ENCODE measurements at places on chromosomes 1 and 21.

DNA sequence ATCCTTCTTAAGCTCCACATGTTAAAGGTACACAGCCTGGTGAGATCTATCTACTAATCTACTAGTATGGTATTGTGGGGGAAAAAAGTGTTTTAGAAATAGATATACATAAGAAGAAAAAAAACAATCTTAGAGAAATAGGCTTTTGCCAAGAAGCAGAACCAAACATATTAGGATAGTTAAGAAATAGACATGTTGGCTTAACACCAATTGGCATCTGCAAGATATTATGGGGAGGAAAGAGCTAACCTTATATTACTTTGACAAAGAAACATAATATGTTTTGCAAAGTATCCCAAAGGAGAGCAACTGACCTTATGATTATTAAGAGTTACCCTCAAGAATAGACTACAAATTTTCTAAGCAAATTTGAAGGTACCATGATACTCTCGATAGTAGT is 202.9 kb downstream of the BRINP3 start:
- DNase-seq, result no peak

DNA sequence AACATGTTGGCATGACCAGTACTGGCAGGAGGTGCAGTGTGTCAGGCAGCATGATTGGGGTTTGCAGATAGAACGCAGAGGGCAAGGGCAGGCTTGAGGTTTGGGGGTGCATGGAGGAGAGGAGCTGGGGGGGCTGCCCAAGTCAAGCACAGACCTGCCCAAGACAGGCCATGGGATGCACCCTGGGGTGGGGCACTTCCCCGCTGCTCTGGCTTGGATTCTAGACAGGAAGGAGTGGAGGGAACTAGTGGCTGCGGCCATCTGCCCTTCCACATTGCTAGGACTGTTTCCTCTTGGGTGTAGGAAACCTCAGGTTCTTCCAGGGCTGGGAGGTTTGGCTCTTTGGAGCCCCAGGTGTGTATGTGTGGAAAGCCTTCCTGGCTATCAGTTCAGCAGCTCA is 3.0 kb downstream of the PDXK start:
- DNase-seq, result no peak

- peak; percentile 46 for DNase-seq
These were observed 262.6 kb upstream of the SGIP1 start for GRCh38 chr1:66271216-66271903.

DNA sequence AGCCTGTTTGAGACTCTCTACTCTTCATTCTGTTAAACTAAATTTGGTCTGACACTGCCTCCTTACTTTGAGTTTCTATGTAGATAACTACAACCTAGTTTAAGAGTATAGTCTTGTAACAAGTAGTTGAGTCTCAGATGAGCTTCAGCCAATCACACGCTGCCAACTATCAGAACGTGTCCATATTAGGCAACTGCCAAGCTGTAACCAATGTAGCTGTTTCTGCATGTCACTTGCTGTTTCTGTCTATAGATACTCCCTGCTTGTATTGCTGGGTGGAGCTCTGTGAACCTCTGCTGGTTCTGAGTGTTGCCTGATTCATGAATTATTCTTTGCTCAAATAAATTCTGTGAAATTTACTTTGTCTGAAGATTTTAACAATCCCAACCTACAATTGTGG is 452.6 kb upstream of the NR5A2 start:
- no peak for DNase-seq

DNA sequence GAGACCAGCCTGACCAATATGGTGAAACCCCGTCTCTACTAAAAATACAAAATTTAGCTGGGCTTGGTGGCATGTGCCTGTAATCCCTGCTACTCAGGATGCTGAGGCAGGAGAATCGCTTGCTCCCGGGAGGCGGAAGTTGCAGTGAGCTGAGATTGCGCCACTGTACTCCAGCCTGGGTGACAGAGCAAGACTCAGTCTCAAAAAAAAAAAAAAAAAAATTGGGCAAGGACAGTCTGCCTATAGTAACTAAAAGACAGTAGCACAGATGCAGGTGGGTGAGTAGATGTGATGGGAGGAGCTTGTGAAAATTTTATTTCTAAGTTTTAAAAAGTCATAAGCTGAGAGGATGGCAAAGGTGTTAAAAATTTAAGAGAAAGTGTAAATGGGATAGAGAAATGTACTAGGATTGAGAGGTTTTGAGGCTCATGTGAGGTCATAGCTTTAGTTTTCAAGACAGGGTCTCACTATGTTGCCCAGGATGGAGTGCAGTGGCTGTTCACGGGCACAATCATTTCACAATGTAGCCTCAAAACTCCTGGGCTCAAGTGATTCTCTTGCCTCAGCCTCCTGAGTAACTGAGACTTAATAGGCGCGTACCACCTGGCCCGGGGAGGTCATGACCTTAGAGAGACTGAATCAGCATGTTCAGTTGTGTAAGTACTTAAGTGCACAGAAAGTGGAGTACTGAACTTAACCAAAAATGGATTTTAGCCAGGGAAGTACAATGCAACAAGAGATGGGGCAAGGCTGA is 33.7 kb downstream of the PTP4A2 start:
- no peak for DNase-seq

GRCh38 chr21:45256912-45257672 is 30.6 kb downstream of the POFUT2 start:
- no peak for DNase-seq

- DNase-seq, result no peak
These were observed 674.3 kb downstream of the BRINP3 start for GRCh38 chr1:189803364-189803763.

DNA sequence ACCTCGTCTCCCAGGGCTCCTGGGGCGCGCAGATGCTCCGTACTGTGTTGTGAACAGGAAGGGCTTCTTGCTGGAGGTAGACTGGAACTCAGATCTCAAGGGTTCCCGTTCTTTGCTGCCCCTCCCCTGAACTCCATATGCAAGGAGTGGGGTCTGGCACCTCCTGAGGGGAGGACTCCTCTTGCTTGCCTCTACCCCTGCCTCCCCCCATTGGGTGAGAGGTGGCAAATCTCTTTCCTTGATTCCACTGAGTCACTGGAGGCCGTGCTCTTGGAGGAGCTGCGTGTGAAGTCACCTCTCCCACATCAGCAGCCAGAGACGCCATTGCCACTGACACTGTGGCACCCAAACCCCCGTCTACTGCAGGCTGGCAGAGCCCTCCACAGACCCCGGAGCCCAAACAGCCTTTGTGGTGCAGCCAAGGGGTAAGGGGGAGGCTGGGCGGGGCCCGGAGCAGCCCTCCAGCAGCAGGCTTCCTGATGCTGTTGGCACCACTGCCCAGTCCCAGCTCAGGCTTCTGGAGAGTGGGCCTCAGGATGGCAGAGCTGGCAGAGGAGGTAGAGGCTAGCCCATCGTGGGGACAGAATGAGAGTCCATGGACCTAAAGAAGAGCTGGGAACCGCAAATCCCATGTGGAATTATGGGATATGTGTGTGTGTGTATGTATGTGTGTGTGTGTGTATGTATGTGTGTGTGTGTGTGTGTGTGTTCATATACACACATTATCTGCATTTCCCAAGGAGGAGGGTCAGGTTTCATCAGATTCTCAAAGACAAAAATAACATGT is 104.9 kb upstream of the RUNX3 start:
- no peak for DNase-seq

- peak; percentile 27 for DNase-seq
These were observed 2.9 kb upstream of the FCMR start for GRCh38 chr1:206924592-206925105.

- no peak for DNase-seq
These were observed 35.0 kb downstream of the ZYG11A start for GRCh38 chr1:52877554-52877953.

DNA sequence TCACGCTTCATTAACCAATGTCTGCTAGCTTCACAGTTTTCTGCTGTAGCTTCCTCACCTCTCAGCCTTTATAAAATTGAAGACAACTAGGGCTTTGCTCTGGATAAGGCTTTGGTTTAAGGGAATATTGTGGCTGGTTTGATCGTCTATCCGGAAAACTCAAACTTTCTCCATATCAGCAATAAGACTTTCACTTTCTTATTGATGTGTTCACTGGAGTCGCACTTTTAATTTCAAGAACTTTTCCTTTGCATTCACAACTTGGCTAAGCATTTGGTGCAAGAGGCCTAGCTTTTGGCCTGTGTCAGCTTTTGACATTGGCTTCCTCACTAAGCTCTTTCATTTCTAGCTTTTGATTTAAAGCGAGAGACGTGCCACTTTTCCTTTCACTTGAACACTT is 12.9 kb downstream of the COA6 start:
- no peak for DNase-seq

GRCh38 chr21:36241717-36242116 is 78.3 kb upstream of the MORC3 start:
- no peak for DNase-seq

DNA sequence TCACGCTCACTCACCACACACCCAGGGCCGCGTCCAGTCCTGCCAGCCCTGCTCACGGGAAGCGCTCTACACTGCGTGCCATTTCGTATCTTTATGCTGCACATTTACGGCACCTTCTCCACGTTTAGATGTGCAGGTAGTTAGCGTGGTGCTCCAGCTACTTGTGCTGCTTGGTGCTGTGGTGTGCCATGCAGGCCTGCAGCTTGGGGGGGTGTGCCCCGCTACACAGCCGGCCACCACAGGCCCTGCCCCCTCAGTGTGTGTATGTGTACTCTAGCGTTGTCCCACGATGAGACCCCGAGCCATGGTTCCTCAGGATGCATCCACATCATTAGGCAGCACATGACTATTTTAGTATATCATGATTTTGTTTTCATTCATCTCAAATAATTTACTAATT is 38.3 kb downstream of the SNAP47 start:
- DNase-seq, result no peak

DNA sequence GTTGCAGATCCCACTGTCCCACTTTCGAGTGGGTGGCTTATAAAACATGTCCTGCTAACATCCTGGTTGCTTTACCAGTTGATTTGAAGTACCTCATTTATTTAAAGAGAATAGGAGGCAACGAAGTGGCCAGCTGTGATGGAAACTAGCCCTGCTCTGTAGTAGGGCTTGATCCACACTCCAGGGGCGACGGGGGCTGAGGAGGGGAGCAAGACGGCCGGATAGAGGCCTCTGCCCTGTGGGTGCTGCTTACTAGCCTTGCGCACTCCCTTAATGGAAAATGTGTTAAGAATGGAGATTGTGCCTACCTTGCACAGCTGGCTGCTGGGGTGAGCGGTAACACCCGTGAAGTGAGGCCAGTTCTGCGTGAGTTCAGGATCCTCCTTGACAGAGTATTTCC is 41.1 kb upstream of the PWP2 start:
- no peak for DNase-seq

GRCh38 chr1:116875391-116875790 is 34.3 kb upstream of the PTGFRN start:
- no peak for DNase-seq

DNA sequence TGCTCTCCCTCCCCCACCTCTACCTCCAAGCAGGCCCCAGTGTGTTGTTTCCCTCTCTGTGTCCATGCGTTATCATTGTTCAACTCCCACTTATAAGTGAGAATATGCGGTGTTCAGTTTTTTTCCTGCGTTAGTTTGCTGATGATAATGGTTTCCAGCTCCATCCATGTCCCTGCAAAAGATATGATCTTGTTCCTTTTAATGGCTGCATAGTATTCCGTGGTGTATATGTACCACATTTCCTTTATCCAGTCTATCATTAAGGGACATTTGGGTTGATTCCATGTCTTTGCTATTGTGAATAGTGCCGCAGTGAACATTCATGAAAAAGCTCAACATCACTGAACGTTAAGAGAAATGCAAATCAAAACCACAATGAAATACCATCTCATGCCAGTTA is 58.6 kb downstream of the DNAH14 start:
- DNase-seq, result no peak

GRCh38 chr1:150001415-150001814 is 9.1 kb downstream of the OTUD7B start:
- no peak for DNase-seq

- DNase-seq, result no peak
These were observed 54.7 kb upstream of the MAN1A2 start for GRCh38 chr1:117312453-117313138.

- no peak for DNase-seq
These were observed 328.8 kb downstream of the PLA2G4A start for GRCh38 chr1:187157552-187157951.

DNA sequence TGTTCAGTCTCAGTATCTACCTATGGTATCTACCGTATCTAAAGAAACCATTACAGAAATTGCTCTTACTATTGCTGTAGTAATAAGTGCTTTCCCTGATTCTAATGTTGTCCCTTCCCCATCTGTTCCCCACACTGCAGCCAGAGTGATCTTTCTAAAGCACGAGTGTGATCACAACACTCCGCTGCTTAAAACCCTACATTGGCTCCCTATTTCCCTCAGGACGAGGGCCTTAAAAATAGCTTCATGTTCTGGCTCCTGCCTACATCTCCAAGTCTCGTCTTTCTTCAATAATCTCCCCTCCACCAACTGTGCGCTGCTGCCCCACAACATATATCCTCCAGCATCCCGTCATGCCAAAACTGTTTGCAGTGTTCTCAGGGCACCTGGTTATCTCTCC is 150.6 kb downstream of the SDCCAG8 start:
- DNase-seq, result no peak

GRCh38 chr1:93628681-93629080 is 53.0 kb downstream of the BCAR3 start:
- DNase-seq, result no peak

DNA sequence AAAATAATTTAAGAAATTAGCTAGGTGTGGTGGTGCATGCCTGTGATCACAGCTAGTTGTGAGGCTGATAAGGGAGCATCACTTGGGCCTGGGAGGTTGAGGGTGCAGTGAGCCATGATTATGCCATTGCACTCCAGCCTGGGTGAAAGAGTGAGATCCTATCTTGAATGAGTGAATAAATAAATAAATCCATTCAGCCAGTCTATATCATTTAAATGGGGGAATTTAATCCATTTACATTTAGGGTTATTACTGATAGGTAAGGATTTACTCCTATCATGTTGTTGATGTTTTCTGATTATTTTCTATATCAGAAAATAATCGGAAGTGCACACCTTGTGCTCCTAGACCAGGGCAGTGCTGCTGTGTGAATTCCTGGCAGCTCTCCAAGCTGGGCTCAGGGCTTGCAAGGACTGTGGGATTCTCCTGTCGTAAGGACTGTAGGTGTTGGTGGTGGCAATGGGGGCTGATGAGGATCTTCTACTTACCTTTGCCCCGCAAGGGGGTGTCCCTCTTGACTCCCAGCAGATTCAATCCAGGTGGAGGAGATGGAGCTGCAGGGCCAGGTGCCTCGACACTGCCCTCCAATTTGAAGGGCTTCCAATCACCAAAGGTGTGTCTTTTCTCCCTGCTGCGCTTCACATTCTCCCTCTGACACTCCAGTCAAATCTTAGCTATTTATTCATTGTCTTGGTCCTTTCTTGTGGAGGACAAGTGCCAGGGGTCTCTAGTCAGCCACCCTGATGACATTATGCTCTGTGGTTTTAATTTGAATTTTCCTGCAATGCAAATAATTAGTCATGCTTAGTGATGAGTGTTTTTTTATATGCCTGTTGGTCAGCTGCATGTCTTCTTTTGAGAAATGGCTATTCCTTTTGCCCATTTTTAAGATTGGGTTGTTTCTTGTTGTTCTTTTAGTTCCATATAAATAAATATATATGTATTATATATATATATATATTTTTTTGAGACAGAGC is 14.1 kb upstream of the TRAPPC10 start:
- DNase-seq, result no peak

GRCh38 chr1:199040076-199040905 is 401.5 kb downstream of the PTPRC start:
- no peak for DNase-seq
